HCT116 (cell line): ENCODE measurements at places on chromosomes 1 and 21.
A peak's percentile ranks its signal among the peaks of the same experiment; 100 is the strongest.

DNA sequence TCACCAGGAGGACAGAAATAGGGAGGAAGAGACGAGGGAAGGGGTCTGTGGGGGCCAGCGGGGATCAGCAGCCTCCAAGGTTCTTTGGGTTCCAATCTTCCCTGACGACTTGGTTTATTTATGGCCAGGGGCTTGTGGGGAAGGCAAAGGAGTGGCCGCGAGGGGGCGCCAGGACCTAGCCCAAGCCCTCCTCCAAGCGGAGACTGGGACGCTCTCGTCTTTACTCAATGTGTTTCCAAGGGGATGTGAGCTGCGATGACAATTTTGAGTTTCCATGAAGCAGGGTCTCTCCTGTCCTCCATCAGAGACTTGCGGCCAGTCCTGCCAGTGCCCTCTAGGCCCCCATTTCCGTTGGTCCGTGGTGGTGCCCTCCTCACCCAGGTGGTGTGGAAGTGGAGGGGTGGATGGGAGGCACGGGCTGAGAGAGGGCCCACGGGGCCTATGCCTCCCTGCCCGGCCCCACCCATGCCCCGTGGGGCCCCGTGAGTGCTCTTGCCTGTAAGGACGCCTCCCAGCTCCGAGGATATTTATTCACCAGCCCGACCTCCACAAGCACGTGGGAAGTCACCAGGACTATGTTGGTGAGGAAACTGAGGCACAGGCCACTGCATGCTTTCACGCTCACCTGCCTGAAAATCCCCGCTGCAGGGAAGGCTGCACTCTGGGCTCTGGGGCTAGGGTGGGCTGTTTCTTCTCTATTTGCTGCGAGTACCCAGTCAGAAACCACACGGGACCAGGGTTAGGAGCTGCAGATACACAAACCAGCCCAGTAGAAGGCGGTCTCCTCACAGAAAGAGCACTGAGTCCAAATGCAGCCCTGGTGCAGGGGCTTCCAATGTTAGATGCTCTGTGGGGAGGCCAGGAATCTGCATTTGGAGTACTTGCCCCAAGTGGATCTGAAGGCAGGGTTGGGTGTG lies 26.5 kb downstream of the DMRTB1 start:
- DNase-seq: peak; percentile 60

DNA sequence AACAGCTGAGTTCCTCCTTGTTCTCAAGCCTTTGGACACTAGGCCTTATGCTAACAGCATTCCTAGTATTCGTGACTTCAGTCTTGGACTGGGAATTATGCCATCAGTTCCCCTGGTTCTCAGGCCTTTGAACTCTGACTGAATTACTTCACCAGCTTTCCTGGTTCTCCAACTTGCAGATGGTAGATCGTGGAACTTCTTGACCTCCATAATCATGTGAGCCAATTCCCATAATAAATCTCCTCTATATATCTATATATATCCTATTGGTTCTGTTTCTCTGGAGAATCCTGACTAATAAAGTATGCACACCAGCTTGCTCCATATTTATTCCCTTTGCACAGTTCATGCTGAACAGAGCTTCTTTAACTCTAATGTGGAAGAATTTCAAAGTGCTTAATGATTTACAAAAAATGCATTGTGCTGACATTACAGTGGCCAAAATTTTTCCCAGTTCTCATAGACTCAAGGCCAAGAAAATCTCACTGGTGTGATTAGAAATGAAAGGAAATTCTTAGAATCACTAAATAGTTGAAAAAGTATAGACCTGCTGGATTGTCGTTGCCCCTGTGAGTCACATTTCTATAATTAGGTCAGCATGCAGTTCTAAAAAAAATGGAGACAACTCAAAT lies 462.9 kb upstream of the ADAMTS5 start:
- DNase-seq: no peak

DNA sequence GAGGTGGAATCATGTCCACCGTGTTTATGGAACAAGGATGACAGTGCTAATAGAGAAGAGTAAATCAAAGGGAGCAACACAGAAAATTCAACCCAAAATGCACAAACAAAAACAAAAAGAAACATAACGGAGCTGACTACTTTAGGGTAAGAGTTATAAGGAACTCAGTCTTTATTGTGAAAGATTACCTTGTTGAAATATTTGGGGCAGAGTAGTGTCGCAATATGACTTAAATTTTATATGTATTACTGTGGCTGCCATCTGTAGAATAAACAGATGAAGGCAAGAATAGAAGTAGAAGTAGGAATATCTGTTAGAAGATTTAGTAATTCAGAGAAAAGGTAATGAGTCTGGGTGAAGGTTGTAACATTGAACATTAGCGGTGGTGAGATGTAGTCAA lies 913.9 kb downstream of the BRINP3 start:
- no peak for DNase-seq

DNA sequence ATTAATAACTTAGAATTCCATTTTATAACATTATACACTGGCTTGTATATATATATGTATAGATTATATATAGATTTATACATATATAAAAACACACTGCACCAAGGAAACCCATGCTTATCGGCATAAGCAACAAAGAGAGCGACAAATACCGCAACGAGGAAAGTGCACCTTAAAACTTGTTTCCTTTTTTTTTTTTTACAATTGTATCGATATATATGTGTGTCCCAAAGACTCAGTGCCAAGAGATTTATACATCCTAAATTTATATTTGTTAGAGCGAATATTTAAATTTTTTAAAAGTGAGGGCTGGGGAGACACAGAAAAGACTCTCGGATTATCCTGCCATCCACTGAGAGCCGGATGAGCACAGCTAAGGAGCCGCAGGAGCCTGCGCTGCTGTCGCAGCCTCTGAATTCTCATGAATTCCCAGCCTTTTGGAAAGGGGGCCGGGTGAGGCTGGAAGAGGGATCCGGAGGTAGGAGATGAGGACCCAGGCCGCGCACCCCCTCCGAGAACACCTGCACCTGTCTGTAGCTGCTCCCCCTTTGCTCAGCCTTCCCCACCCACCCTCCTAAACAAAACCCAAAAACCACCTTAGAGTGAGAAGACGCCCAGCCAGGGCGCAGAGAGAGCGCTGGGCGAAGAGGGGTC lies 5.2 kb downstream of the DMRTA2 start:
- no peak for DNase-seq

GRCh38 chr1:29986986-29987385 lies 736.4 kb downstream of the MATN1 start:
- no peak for DNase-seq

DNA sequence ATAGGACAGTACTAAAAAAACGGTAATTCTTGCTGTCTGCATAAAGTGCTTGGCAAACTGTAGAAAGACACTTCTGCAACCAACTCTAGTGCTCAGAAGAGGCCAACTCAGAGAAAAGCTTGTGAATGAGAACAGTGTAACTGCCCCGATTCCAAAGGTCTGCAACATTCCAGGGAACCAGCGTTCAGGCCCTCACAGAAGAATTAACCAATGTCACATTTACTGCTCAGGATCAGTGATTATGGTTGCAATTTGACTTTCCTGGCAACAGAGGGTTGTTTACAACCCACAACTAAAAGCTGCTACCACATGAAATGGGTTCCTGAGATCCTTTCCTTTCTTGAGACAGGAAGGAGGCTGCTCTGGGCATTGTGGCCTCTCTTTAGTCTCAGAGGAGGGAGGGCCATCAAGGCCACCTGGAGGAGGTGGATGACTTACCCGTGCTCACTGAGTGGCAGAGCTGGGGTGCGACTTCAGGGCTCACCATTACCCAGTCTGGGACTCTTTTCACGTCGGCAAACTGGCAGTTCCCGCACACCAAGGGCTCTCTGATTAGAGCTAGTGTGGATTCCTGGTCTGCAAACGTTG lies 15.3 kb downstream of the SRSF4 start:
- DNase-seq: no peak

DNA sequence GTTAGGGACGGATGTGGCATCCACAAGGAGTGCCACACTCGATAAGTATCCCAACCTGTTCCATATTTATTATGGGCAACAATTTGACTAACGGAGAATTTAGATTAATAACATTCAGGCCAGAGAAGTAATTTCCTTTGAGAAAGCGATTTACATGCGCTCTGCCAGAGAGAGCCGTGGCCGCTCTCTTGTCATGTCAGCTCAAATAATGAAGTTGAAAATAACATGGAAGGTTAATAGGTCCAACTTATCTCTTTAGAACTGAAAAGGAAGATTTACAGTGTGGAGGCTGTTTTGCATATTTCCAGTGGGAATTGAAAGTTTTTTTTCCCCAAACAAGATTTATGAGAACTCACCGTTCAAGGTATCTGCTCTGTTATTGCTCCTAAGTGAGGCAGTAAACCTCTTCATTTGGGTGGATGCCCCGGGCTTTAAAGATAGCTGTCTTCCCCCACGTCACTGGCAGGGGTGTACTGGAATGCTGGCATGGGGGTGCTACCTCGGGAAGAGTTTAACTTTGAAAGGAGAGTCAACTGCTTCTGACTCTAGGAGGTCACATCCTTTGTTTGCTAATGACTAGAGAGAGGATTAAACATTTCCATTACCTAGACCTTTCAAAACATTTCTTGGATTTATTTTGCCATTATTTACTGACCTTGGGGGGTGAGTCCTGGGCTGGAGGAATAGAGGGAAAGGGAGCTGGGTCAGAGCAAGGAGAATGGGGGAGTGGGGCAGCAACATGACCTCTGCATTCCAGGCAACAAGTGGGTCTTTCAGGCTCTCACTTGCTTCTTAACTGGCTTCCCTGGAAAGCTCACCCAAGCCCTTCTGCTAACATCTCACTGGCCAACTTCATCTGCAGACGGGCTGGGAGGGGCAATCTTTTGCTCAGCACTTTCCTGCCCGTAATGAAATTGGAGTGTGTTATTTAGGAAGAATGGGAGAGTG lies 204.2 kb downstream of the CAMTA1 start:
- DNase-seq: no peak

DNA sequence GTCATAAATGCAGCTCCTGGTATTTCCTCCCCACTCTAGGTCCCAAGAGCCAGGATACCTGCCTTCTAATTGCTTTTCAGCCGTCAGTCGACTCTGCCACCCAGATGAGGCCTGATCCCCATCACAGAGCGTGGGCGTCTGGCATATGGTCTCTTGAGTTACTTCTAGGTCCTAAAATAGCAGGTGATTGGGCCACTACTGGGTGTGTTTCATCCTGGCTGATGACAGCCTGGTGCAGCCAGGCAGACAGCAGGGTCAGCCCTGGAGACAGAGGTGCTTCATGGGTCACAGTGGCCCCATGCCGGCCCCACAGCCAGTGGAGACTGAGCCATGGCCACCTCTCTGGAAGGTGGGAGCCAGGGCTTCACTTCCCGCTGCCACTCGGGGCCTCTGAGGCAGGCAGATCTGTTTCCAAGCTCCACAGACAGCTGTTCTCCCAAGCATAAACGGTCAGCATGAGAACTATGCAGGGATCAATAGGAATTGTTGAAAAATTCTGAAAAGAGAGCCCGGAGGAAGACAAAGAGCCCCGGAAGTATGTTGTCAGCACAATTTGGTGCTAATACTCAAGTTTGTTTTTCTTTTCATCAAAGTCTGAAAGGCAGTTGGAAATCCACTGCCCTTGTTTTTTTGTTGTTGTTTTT lies 83.0 kb downstream of the MAN1C1 start:
- no peak for DNase-seq

GRCh38 chr1:21585037-21585436 lies 75.8 kb downstream of the ALPL start:
- no peak for DNase-seq

GRCh38 chr1:194104247-194104844 lies 917.9 kb upstream of the B3GALT2 start:
- no peak for DNase-seq

DNA sequence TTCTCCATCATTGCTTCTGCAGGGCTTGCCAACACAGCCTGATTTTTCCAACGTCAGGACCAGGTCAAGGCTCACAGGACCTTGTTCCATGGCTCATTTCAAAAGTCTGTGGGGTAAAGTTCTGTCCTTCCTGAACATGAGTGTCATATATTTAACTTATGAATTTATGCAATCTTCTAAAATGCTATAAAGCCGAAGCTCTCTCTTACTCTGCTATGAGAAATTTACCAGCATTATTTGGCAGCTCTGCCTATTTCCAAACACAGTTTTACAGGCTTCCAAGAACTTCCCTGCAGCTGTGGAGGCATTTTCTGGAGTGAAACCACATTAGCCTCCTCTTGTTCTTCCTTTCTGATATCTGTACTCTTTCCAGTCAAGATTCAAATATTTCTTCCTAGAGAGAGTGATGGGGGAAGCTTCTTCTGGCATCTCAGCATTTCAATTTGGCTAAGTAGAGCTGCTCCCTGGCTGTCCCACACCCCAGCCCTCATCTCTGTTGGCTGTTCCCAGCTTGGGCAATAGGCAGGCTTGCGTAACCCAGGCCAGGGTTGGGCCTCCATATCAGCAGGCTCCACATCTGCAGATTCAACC lies 15.6 kb upstream of the HMGCS2 start:
- DNase-seq: no peak

GRCh38 chr1:165467706-165468105 lies 22.8 kb upstream of the RXRG start:
- DNase-seq: no peak

- no peak for DNase-seq
Measured at GRCh38 chr1:24748191-24749121, 3.2 kb downstream of the CLIC4 start.

DNA sequence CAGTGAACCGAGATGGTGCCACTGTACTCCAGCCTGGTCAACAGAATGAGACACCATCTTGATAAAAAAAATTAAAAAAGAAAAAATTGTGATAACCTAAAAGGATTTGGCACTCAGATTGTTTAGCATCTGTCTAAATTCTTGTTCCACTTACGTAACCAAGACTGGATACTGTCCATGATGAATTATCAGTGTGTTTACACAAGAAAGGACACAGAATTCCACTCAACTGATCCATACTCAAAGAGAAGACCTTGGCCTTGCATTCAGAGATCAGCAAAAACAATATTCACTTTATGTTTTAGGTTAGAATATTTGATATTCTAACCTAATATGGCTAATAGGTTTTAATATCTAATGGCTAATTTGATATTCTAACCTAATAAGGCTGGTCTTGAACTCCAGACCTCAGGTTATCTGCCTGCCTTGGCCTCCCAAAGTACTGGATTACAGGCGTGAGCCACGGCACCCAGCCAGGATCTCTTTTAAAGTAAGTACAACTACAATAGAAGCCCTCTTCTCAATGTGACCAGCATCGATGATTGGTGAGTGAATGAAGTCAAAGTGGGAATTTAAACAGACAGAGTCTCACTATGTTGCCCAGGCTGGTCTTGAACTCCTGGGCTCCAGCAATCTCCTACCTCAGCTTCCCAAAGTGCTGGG lies 43.1 kb upstream of the COX20 start:
- DNase-seq: no peak

DNA sequence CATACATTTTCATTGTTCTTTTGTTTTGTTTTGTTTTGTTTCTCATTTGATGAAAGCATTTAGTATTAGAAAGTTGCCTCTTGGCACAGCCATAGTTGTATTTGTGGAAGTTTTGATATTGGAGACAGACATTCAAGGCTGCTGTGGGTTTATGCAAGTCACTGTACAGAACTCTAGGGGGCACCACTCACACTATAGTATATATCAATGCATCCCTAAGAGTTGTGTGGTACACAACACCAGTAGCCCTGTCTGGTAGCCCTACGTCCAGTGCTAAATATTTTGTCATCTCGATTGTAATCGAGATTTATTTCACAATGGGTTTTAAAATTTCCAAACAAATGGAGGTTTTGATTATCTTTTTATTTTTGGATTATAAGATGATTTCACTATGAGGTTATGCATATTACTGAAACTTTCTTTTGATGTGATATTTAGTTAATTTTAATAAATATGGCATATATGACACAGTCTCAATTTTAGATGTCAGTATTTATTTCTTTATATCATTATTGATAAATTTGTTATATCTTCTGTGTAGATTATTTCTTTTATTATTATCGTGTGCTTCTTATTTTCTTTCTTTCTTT lies 112.2 kb downstream of the NR5A2 start:
- peak; percentile 57 for DNase-seq

- DNase-seq: no peak
Measured at GRCh38 chr1:1358433-1359271, at the start of gene MXRA8. MXRA8 (minus strand) TSS chr1:1358555; CDS start chr1:1358504, 51 bp downstream.
